ENCODE measurements at places on chromosomes 1 and 21.

GRCh38 chr1:51320967-51321923, 9.1 kb downstream of the TTC39A start:
- DNase-seq, result no peak

DNA sequence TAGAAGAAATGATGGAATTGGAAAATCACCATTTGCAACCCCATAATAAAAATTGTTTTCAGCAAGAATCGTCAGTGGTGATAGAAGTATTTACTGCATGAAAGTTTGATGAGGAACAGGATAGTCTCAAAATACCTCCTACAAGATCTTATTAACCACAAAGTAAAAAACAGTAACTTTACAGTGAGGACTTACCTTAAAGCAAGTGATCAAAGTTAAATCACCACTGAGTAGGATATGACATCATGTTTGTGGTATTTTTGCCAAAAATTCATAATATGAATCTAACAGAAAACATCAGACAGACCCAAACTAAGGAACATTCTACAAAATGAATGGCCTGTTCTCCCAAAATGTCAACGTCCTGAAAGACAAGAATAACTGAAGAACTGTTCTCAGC, 19.9 kb downstream of the ALDH9A1 start:
- DNase-seq, result no peak

- DNase-seq, result no peak
Measured at GRCh38 chr1:186634511-186634910, 45.7 kb downstream of the PTGS2 start.

DNA sequence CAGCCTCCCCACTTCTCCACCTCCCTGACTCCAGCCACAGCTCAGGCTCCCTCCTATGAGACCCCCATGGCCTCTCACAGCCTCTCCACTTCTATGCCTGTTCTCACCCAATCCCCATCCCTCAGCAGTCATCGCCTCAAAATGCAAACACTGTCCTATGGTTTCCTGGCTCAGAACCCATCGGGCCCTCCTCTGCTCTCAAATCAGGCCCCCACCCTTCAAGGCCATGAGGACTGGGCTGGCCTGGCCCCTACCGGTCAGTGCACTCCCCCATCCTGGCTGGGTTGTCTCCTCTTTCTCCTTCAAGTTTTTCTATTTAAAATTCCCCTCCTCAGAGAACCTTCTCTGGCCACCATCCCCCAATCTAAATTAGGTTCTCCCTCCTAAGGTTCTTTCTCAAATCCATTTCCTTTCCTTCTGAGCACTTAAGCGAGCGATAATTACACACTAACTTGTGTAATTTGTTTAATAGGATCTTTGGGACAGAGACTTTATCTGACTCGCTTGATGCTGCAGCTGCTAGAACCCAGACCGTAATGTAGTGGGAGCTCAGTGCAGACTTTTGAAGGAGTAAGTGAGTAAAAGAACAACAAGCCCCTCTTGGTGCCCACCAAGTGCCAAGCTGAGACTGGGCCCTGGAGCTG, 347.2 kb downstream of the MATN1 start:
- no peak for DNase-seq

GRCh38 chr1:189706594-189706993, 771.1 kb downstream of the BRINP3 start:
- no peak for DNase-seq

- DNase-seq, result no peak
Measured at GRCh38 chr1:109882288-109883245, 28.1 kb upstream of the CSF1 start.

DNA sequence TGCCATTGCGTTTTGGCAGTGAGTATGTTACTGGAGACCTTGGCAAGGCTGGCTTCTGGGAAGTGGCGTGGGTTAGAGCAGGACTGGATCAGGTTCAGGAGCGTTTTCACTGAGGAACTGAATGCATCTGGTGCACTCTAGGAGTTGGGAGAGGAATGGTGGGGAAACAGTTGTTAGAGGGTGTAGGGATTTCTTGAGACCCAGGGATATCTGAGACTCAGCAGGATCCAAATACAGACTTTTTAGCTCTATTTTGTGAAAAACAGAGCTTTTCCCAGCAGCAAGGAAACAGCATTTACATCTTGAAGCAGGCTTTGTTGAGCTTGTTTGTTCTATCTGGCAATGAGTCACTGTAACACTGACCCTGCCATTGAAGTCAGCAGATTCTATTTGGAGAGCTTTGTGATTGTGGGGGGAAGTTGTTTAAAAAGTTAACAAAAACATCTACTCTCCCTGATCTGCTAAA, 56.9 kb upstream of the NRIP1 start:
- no peak for DNase-seq

DNA sequence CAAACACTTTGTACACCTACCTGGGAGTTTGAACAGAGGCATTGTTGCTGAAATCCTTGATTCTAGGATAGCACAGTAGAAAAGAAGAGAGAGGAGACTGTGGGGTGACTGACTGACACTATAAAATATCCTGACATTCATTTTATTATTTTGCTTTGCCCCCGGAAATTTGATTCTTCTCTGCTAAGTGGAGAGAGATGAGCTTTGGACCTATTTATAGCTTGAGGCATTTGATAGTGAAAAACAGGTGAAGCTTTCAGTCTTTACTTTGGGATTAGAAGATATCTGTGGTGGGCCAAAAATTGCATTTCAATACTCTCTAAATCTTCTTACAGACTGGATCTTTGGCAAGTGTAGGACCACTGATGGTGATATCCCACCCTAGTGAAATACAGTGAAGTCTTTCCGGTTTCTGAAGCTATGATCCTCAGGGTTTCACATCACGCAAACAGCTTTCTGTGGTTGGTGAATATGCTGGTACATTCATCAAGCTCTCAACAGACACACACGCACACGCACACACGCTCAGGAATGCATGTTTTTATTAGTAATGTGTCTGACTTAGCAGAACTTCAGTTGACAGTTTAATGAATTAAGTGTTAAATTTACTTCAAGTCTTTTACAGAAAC, at the start of gene AMPD1:
Gene AMPD1 (minus strand): TSS at position 117 of the 629 bp plus-strand sequence. CDS start 75 bp downstream, at position 42.
- no peak for DNase-seq

DNA sequence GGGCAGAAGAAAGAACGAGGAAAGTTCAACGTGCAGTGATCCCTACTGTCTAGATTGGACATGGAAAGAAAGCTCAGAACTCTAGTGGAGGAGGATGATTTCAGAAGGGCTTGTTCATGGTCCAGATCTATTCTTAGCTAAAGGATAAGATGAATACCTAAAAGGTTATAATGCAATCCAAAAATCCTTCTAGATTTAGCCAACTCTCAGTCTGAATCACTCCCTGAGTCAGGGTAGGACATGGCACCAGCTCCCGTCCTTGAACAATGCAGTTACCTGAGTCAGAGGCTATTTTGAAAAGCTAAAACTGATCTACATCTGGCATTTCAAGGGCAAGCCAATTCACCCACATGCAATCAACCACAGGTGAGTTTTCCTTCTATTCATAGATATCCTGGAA, 38.8 kb upstream of the HIVEP3 start:
- DNase-seq, result no peak

DNA sequence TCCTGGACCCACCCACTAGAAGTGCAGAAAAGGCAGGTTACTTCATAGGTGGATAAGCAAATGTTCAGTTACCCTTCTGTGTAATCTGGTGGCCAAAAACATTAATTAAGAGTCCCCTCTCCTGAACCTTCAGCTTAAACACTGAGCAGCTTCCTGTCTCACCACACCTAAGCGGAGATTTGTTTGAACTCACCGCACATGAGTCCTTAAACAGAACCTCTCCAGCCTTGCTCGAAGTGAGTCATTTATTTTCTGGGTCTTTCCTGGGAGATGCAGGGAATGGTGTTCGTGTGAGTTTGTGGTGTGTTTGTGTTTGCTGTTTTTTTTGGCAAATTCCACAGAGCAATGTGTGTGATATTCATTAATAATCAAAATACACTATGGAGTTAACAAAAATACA, 7.6 kb upstream of the FNBP1L start:
- no peak for DNase-seq

GRCh38 chr1:234154320-234155251, 218.7 kb upstream of the COA6 start:
- DNase-seq, result peak; percentile 24

DNA sequence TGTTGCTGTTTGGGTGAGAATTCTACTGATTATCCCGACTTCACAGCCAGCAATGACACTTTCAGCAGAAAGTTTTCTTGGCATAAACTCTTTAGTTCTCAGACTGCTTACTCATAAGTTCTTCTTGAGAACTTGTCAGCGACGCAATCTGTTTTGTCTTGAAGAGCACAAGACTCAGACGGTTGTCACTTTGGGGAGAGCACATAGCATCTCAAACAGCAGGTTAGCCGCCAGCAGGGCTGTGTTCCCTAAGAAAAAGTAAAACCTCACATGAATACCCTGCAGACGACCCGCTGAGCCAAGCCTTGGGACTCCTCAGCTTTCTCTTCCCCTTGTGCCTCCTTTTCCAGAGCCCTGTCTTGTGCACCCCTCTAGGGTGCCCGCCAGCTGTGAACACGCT, 11.4 kb downstream of the AGMAT start:
- no peak for DNase-seq

DNA sequence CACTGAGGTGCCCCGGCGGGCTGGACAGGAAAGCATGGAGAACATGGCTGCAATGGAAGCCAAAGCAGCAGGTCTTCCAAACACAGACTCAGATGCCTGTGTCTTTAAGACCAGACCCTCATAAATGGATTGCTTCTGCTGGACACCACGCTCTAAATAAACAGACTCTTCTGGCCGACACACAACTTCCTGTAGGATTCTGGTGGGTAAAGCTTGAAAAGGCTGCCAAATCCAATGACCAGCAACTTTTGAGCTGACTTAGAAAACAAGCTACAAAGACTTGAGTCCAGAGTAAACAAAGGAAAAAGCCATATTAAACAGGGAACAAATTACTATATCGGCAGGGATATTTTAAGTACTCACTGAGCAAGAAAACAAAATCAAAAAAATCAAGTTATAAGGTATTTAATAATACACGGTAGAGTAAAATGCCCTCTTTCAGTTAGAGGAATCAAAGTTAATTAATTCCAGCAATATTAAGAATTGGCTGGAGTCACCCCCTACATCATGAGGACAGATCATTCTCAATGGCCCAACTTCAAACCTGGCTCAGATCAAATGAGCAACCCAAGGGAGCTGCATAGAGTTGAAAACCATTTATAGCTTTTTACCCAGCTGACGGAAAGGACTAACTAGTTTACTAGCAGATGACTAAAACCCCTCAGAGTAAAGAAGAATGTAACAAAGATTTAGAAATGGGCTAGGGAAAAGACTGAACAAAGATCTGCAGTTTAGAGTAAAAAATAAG, 102.4 kb downstream of the TGFBR3 start:
- no peak for DNase-seq

DNA sequence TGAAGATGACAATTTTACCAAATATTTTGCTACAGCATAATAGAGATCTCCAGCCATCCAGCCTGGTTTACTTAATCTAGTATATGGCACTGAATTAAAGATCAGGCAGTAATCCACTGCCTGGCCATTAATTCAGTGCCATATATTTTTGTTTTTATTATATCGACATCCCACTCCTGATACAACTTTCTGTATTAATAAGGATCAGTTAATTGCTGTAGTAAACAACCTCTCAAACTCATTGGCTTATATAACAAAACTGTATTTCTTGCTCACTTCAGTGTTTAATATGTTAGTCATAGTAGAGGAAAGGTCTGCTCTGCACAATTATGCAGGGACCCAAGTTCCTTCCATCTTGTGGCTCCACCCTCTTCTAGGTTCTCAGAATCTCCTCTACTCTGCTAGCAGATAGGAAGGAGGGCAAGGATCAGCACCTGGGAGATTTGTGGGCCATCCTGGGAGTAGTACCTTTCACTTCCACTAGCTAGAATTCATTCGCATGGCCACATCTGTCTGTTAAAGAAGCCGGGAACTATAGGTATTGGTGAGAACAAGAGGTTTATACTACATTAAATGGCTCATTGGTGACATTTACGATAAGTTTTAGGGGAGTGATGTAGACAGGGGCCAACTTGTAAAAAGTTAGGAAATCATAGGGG, 3.6 kb upstream of the ZDHHC18 start:
- DNase-seq, result no peak

GRCh38 chr21:28380241-28380640, 612.4 kb downstream of the LTN1 start:
- DNase-seq, result no peak

DNA sequence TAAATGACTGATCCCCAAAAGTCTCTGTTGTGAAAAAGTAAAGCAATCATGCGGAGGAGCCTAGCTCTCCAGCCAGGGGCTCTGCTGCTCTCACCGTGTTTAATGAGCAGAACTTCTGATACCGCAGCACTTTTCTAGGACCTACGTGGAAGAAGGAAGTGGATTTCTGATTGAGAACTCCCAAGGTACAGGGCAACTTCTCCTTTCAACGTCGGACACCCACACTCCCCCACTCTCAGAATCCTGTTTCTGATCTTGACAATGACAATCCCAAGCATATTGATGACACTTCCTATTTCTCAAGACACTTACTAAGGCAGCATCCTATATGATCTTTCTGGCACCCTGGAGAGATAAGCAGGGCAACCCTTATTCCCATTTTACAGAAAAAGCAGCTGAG, 78.4 kb downstream of the PROX1 start:
- DNase-seq, result no peak

- DNase-seq, result no peak
Measured at GRCh38 chr21:34802180-34802899, 133.5 kb downstream of the CLIC6 start.

DNA sequence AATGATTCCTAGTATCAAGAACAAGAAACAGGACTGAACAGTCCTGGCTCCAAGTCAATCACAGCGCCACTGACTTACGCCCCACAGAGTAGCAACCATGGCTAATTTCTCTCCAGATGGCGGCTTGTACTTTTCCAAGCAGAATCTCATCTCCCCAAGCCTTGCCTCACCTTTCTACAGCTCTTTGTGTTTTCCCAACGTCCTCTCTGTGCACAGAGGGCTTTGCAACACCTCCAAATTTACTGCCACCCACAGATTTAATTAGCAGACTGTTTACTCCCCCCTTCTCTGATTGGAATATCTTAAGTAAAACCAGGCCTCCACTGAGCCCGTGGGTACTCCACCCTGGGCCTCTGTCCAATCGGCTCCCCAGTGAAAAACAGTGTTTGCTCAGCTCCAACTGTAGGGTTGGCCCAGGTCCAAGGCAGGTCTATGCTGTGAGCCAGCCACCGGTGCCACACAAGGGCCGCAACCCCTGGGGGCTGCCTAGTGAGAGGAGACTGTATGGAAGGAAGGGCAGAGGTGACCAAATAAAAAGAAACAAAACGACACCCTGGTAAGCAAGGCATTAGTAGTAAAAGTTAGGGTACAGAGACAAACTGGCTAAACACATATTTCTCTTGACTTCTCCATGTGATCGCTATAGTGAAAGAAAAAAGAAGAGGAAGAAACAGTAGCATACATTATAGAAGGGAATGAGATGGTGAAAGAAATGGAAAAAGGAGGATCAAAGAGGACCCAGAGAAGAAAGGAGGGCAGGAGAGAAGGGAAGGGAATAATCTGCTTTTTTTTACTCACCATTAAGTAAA, 128.4 kb upstream of the SOD1 start:
- no peak for DNase-seq

All from activated naive CD4-positive, alpha-beta T cell treated with anti-CD3 and anti-CD28 coated beads, Interleukin-2, amount 50 U/mL, for 72 hours (primary cell).